ENCODE measurements at places on chromosomes 13 and 19.

GRCh38 chr19:28968721-28969120, 244.2 kb downstream of the UQCRFS1 start:
- no peak for DNase-seq

- no peak for DNase-seq
Measured at GRCh38 chr13:112071723-112072533, 5.0 kb downstream of the SOX1 start.

DNA sequence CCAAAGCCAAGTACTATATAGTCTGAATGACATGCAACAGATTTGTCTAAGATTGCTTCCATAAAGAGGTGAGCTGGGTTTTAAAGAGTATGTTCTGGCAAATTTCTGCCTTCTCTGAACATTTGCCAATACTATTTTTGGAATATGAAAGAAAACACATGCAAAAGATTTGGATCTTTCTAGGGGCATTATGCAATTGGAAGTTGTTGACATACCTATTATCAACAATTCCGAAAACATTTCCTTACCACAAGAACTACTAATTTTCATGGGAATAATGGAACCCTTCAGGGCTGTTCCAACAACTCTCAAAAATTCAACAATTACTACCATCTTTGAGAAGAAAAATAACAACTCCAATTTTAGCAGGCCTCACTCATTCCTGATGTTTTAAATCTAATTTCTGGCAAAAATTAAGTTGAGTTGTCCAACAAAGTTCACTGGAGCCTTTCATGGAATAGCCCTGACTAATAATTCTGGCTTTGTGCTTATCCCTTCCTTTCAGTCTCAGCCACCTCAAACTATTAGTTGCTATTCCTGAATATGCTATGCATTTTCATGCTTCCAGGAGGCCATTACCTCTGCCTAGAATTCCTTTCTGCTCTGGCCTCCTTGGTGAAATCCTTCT, 250.0 kb downstream of the RGCC start:
- no peak for DNase-seq

DNA sequence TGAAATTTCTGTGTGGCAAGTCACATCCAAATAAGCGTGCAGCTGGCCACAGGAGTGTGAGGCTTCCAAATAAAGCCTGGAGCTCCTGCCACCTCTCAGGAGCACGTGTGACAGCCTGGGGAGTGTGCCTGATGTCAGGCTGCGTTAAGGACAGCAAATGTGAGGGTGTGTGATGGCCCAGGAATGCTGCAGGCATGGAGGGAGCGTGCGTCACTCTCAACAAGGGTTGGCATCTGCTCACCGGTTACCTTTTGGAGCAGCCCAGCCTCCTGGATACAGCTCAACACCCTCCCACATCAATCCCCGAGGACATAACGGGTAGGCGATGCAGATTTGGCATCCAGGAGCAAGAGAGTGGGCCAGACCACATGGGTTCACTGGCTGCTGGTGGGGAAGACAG, 19.0 kb downstream of the NUMBL start:
- DNase-seq, result no peak

- no peak for DNase-seq
Measured at GRCh38 chr19:17778251-17778967, 16.5 kb upstream of the B3GNT3 start.
